ENCODE measurements at places on chromosomes 5 and 9.
A peak's percentile ranks its signal among the peaks of the same experiment; 100 is the strongest.

- no peak for DNase-seq
These were observed 69.4 kb upstream of the LHFPL2 start for GRCh38 chr5:78717674-78718584.

- DNase-seq = no peak
These were observed 20.9 kb upstream of the PRUNE2 start for GRCh38 chr9:76926846-76927245.

- DNase-seq = no peak
These were observed 405.5 kb downstream of the ARHGEF28 start for GRCh38 chr5:74031536-74031935.

DNA sequence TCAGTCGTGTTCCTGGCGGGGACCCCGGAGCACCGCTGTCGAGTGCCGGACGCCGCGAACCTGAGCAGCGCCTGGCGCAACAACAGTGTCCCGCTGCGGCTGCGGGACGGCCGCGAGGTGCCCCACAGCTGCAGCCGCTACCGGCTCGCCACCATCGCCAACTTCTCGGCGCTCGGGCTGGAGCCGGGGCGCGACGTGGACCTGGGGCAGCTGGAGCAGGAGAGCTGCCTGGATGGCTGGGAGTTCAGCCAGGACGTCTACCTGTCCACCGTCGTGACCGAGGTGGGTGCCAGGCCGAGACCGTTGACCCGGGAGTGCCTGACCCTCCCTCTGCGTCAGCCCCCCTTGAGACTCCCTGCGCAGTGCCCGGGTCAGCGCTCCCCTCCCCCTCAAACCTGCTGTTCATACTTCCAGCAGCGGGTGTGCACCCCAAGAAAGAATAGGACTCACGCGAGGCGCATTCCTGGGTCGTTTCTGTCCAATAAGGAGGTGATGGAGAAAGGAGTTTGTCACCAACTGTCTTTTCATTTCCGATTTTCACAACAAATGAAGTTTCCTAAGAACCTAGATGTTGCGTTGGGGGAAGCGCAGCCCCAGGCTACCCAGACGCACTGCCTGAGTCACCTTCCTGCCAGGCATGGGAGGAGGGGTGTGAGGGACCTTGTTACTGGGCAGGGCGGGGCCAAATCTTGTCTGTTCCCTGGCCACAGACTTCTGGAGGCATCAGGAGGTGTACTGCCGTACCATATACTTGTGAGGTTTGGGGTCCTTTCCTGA lies 722 bp downstream of the SLC22A4 start:
- DNase-seq = peak; percentile 29

GRCh38 chr9:113929634-113930389 lies 53.7 kb downstream of the ZNF618 start:
- no peak for DNase-seq

GRCh38 chr9:135049460-135049859 lies 38.0 kb upstream of the OLFM1 start:
- DNase-seq = no peak

- DNase-seq = no peak
These were observed 2.6 kb upstream of the NFIL3 start for GRCh38 chr9:91426123-91426745.

DNA sequence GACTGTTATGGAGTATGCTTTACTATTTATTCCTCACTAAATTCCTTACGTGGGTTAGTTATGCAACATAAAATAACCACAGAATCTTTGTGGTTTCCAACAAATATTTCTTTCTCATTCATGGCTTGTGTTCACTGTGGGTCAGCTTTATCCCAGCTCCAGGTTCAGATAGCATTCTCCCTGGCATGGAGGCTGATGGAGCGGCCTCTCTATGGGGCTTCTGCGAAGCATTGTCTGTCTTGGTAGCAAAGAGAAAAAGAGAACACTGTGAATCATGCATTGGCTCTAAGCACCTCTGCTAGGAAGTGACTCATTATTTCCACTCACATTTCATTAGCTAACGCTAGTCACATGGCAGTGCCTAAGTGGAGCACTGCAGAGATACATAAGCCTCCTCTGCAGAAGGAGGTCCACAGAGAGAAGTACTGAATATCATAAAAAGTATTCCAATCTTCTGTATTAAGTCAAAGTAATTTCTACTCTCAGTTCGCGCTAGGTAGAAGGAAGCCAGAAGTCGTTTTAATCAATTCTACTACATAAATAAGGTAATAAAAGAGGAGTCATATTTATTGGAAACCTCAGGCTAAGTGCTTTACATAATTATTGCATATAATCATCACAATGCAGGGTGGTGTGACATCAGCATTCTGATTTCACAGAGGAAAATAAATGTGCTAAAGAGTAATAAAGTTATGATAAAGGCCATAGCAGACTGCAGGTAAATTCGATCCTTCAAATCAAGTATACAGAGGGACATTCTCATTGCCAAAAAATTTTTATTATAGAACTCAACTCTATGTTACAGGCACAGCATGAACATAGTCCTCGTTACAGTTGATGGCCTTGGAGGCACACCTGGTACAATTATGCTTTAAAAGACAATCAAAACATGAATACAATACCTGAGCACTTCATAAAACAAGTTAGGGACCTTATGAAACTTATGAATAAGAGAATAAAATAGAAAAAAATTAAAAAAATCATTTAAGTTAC lies 531.1 kb downstream of the CETN3 start:
- no peak for DNase-seq

GRCh38 chr5:103259705-103260355 lies 1.3 kb downstream of the MACIR start:
- DNase-seq = no peak

GRCh38 chr5:158621391-158621790 lies 478.3 kb downstream of the EBF1 start:
- no peak for DNase-seq

DNA sequence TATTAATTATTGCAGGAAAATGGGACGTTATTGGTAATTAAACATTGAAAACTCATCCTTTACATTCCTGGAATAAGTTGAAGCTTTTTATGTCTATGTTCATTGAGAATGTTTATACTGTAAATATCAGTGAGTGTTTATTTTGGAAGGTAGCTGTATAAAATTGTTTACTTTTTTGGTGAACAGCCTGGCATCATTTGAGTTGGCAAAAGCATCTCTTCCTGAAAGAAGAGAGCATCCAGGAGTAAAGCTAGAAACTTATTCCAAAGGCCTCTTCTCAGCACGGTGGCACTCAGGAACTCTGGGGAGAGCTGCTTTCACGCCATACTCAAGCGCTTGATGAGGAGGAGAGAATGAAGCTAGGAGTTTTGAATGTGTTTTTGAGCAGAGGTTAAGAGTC lies 79.9 kb downstream of the GAPVD1 start:
- DNase-seq = no peak

- no peak for DNase-seq
These were observed 478.7 kb downstream of the PRR16 start for GRCh38 chr5:120942596-120943350.

- DNase-seq = no peak
These were observed 615.8 kb downstream of the HTR1A start for GRCh38 chr5:63346451-63346850.

GRCh38 chr5:174311531-174312269 lies 266.2 kb downstream of the NSG2 start:
- DNase-seq = no peak

GRCh38 chr5:145996135-145996534 lies 59.8 kb downstream of the SH3RF2 start:
- DNase-seq = no peak

DNA sequence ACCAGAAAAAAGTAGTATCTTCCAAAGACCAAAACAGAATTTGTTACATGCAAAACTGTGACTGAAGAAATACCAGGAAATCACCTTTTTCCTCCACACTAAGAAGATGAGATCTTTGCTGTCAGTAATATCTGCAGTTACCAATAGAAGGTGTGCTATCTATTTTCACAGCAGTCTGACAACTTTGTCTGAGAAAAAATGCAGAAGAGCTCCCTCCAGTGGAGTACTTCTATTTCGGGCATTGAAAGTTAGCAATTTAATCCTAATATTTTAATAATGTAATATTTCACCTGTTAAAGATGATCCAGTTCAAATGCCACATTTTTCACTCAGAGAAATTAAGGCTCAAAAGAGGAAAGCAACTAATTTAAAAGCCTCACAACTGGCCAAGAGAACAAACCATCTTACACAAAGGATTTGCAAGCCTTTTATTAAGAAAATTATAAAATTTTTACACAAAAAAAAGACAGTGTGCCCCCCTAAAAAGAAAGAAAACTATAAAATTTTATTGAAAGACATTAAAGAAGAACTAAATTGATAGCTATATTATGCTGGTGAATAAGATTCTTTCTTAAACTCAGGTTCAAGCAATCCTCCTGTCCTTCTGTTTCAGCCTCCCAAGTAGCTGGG lies 50.6 kb downstream of the DEPDC1B start:
- no peak for DNase-seq

DNA sequence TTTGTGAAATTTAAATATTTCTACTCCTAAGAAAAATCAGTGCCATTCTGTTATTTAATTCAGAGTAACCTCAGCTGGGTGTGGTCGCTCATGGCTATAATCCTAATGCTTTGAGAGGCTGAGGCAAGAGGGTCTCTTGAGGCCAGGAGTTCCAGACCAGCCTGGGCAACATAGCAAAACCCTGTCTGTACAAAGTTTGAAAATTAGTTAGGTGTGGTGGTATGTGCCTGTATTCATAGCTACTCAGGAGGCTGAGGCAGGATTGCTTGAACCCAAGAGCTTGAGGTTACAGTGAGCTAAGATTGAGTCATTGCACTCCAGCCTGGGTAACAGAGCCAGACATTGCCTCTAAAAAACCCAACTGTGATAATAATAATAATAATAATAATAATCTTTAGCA lies 44.8 kb upstream of the CNTLN start:
- no peak for DNase-seq

DNA sequence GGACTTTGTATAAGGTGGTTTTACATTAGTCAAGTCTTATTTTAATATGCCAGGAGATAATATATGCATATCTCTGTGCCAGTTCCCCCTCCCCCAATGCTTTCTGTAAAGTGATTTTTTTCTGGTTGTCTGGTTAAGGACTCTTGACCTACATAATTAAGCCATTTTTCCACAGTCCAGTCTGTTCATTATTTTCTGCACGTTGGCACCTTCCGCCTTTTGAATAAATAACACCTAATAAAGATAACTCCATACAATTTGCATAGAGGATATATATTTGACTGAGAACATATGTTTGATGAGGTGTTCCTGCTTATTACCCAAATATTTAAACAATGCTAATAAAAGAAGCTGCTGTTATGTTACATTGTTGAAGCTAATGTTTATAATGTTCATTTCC lies 320.9 kb downstream of the DMAC1 start:
- no peak for DNase-seq

GRCh38 chr5:115831163-115831768 lies 10.1 kb downstream of the ATG12 start:
- DNase-seq = no peak

- DNase-seq = no peak
These were observed 381.5 kb upstream of the CDH18 start for GRCh38 chr5:20369518-20369885.

DNA sequence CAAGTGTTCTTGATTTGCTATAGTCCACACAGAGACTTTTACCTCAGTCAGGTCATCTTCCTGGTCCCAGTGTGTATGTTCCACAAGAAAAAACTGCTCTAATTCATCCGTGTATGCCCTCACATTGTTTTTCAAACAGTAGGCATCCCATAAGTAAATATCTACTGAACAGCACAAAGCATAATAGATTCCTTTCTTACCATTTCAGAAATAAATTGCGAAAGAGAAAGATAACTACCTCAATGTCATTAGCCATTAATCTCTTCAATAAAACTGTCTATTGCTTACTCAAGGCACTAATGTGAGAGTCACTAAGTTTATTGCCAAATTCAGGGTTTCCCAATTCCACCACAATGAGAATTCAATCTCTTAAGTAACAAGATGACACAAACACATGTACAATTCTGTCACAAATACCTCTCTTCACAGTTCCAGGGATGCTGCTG lies 9.6 kb downstream of the FBXW2 start:
- no peak for DNase-seq

DNA sequence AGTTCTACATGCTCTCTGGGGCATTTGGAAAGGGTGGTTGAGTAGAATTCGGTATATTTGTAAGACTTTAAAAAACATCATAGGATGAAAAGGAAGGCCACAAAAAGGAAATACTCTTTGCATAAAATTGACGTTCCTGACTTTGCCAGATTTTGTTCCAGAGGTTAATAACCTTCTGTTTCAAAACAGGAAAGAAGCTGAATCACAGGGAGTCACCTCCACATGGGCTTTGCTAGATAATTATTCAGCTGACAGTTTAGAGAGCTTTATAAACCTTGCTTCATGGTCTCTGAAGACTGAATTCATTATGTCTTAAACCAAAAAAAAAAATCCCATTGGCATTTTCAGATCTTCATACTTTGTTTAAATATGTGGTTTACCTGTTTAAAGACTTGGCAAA lies 203.7 kb downstream of the SEMA6A start:
- no peak for DNase-seq

DNA sequence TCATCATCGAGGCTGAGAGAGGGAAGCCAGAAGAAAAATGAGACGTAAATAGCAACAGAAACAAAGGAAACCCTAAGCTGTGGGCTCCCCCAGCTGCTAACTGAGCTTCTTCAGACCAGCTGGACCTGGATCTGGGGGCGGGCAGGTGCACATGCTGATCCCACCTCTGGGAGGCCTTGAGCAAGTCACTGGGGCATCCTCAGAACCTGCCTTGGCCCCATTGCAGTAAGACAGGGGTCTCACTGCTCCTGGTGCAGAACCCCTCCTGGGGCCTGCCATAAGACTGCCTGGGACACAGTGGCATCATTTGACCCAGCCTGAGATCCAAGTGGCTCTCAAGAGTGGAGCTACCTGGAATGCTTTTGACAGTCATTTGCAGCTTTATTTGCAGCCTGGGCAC lies 77.4 kb downstream of the PHF2 start:
- no peak for DNase-seq

GRCh38 chr5:54894957-54895815 lies 90.2 kb downstream of the ESM1 start:
- DNase-seq = no peak

DNA sequence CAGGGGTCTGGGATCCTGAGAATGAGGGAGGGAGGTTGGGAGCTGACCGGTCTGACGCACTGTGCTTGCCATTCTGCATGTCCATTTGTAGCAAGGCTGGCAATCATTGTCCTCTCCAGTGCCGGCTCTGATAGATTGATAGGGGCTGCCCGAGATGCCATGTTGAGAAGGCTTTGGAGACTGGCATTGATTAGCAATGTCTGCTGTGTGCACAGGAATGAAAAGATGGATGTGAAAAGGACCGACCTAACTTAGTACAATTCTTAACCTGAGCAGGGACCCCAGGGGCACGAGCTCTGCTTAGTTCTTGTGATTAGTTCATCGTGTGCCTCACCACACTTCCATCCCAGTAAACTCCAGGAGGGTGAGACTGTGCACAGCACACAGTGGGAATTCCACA lies 17.0 kb downstream of the NEK6 start:
- DNase-seq = no peak

- DNase-seq = no peak
These were observed 403.7 kb upstream of the ZNF608 start for GRCh38 chr5:125150041-125150669.

DNA sequence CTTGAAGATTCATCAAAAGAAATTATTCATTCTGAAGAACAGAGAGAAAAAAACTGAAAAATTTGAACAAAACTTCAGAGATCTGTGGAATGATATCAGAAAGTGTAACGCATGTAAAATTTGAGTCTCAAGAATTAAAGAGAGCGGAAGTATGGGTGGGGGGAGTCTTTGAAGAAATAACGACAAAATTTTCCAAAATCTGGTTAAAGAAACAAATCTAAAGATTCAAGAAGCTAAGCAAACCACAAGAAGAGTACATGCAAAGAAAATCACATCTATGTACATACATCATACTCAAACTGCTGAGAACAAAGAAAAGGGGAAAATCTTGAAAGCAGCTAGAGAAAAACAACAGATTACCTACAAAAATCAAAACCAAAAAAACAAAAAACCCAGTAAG lies 149.4 kb upstream of the TBCA start:
- DNase-seq = no peak

- no peak for DNase-seq
These were observed 152.3 kb downstream of the TTC39B start for GRCh38 chr9:15154677-15155076.
